CD4-positive, alpha-beta T cell treated with Interleukin-15 for 4 hours (primary cell): ENCODE measurements at places on chromosomes 6 and 20.

DNA sequence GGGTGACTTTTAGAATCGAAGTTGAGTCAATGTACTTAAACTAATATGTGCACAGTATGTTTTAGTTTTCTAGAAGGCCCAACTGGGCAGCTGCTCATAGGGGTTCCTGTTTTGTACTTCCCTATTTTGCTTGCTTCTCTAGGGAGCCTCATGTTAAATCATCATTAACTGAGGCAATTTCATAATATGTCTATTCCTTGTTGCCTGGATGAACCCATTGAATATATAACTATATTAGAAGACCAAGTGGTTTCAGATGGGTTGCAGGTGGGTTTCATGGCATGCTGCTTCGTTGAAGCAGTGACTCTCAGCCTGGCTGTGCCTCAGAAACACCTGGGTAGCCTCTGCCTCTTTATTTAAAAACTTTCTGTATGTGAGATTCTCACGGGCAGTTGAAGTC lies 22.2 kb downstream of the CARMIL1 start:
- no peak for DNase-seq

DNA sequence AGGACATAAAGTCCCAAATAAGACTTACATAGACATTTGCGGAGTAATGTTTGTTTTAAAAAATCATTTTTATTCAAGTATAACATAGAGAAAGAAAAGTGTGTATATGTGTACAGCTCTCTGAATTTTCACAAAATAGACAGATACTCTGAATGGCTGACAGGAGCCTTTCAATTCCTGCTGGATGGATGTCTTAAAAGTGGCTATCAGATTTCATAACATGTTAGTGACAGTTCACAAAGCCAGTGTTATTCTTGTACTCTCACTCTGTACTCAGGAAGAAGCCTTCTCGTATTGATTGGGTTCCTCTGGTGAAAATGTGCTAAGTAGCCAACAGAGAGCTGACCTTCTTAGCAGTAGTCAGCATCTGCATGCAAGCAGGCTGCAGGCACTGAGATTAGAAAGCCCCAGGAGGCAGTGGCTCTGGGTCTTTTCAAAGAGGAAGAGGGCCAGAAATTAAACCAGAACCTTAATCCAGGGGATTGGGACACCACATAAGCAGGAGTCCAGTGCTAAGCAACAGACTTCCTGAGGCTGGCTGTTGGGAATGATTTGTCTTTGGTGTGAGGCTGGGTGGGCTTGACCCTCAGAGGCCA lies 19.7 kb downstream of the SLC17A4 start:
- DNase-seq, result no peak

DNA sequence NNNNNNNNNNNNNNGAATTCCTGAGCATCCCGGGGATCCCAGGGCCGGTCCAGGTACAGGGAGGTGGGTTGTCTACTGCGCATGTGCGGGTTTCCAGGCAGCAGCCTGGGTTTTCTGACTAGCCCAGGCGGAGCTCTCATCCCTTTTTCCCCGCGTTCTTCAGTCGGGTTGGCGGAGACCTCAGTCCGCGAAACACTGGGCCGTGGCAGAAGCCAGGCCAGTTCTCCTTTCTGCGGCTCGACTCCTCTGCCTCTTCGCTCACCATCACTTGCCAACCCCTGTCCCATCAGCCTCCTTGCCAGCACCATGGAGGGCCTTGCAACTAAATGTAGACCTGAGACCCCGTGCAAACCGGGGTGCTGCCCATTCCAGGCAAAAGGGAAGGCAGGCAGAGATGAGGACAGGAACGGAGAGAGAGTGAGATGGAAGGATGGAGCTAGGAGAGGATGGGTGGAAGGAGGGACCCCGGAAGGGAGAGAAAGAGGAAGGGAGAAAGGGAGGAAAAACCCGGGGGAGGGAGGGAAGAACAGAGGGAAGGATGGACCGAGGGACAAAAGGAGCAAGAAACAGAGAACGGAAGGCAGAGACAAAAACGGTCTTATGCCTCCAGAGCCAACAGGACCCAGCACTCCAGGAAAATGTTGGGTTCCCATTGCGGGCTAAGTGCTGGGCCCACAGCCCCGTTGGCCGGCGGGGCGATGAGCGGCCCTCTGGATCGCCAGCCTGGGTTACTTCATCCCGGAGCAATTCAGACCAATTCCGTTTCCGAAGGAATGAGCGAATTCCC lies 445.4 kb upstream of the DEFB115 start:
- DNase-seq, result no peak

GRCh38 chr6:130843575-130844320 lies 16.5 kb downstream of the SMLR1 start:
- DNase-seq, result peak; percentile 63

GRCh38 chr20:51639206-51639832 lies 96.8 kb upstream of the NFATC2 start:
- DNase-seq, result peak; percentile 55

GRCh38 chr20:58693226-58694006 lies 816 bp downstream of the NPEPL1 start:
- DNase-seq, result no peak

- DNase-seq, result no peak
Measured at GRCh38 chr6:4613795-4614194, 162.4 kb upstream of the CDYL start.

DNA sequence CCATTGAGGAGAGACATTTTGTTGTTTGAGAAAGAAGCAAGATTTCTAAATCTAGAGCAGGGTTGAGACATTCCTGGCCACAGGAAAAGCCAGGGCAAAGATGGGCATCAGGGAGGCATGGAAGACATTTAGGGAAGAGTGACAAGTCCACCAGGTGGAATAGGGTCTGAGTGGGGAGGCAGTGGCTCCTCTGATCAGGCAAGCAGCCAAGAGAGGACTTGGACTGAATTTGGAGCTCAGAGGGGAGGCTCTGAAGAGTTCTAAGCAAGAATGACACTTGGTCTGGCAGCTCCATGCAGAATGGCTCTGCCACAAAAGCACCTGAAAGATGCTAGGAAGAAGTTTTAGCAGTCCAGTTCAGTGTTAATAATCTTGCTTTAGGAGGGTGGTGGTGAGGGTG lies 120.8 kb downstream of the FYN start:
- no peak for DNase-seq

DNA sequence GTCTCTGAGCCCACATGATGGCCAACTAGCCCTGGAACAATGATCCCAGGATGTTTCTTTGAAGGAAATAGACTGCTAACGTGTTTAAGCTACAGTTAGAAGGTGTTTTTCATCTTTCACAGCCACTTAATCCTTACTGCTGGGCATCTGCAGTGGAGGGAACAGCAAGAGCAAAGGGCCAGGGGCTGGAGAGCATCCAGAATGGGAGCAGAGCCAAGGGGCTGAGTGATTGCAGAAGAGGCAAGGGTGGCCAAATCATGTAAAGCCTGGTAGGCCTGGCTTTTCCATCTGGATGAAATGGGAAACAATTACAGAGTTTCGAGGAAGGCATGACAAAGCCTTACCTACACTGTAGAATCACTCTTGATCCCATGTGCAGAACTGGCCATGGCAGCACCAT lies 18.7 kb upstream of the LAMP5 start:
- no peak for DNase-seq

- DNase-seq, result no peak
Measured at GRCh38 chr6:122869437-122870024, 80.5 kb downstream of the SMPDL3A start.

- DNase-seq, result no peak
Measured at GRCh38 chr6:32883789-32884188, 29.8 kb downstream of the PSMB9 start.

DNA sequence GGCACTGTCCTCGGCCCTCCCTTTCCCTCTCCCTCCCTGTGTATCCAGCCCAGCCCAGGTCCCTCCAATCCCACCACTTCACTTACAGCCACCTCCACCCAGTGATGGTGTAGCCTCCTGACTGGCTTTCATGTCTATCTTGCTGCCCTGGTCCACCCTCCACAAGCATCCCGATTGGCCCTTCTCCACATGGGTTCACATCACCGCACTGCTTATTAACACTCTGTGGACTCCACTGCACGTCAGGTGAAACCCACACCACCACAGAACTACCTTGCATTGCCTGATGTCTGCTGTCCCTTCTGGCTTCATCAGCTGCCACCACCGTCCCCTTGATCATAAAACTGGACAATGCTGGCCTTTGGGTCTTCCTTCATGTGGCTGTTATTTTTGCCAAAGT lies 220.4 kb upstream of the ARID1B start:
- DNase-seq, result no peak

GRCh38 chr20:61837200-61837599 lies 228.5 kb downstream of the TAF4 start:
- DNase-seq, result no peak

GRCh38 chr20:57468523-57469417 lies 56.2 kb downstream of the CTCFL start:
- DNase-seq, result no peak

DNA sequence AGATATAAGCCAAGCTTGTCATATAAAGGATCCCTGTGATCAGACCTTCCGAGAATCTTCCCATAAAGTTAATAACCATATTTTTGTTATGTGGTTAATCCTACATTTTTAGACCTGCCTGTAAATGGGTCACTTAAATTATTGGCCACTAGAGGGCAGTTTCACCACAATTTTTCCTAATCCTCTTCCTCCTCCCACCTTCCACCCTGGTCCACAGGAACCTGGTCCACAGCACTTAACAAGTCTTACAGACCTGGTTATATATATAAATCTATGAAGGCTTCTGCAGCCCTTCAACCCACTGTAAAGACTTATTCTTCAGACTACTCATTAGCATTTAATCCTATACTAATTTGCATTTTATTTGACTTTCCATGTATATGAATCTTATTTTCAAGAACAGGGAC lies 28.3 kb downstream of the MRS2 start:
- peak; percentile 35 for DNase-seq

- no peak for DNase-seq
Measured at GRCh38 chr20:52799130-52799529, 173.0 kb upstream of the TSHZ2 start.

- DNase-seq, result no peak
Measured at GRCh38 chr6:17831135-17831534, 124.4 kb upstream of the NUP153 start.

- no peak for DNase-seq
Measured at GRCh38 chr6:147710890-147711289, 202.4 kb downstream of the SAMD5 start.

DNA sequence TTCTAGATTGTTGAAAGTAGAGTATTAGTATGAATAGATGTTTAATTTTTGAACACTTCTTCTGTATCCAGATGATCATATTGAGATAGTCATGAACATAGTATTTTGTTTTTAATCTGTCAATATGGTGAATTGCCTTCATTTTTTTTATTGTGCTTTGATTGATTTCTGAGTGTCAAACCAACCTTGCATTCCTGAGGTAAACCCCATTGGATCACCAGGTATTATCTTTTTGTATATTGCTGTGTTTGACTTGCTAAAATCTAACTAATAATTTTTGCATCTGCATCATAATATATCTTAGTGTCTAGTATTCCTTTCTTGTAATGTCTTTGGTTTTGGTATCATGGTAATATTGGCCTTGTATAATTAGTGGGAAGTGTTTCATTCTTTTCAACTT lies 25.5 kb downstream of the SERPINB1 start:
- no peak for DNase-seq

DNA sequence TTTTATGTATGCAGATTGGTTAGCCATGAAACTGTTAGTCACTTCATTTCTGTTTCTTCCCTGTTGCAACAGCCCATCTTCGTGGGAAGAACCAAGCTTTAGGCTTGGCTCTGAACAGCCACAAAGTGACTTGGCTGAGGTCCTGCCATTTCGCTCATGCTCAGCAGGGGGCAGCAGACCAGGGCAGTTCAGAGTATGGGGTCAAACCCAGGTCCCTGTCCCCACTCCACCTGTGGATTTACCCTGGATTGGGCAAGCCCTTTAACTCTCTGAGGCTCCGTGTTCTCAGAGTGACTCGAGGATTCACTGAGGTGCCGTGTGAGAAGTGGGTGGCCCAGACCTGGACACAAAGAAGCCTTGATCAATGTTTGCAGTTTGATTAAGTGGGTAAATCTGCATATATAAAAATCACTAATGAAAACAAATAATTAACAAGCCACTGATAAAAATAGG lies 19.8 kb upstream of the MAP1LC3A start:
- DNase-seq, result peak; percentile 59

- DNase-seq, result no peak
Measured at GRCh38 chr6:38460186-38460585, 179.5 kb downstream of the BTBD9 start.

- DNase-seq, result no peak
Measured at GRCh38 chr6:130896249-130896648, 69.0 kb downstream of the SMLR1 start.

DNA sequence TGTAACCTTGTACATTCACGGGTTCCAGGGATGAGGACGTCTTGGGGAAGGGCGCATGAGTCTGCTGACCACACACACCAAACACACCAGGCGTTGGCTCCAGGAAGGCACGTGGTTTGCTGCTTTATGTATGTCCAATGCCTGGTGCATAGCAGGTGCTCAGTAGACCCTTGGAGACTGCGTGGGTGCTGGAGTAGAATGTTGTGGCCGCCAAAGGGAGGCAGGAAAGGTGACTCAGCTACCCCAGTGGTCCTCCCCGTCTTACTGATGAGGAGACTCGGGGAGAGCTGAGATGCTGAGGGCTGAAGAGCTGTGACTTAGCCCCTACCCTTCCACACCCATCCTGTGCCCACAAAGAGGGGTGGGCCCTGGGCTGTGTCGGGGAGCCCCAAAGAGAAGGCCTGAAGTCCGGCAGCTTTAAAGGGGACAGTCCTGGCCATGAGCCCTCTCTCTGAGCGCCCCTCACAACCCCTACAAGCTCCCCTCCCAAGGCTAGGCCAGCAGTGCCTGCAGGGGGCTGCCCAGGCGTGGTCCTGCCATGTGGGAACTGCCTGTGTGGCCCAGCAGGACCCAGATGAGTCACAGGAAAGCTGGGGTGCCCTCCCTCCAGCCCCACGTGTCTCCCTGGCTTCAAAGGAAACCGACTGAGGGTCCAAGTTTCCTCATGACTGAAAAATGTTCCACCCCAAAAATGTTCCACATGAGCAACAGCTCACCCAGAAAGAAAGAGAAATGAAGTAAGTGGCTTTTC lies 28.0 kb upstream of the PTGIS start:
- peak; percentile 51 for DNase-seq

GRCh38 chr20:43384101-43384940 lies 73.4 kb upstream of the SRSF6 start:
- no peak for DNase-seq

GRCh38 chr6:35072051-35072697 lies 69.0 kb downstream of the TCP11 start:
- no peak for DNase-seq

DNA sequence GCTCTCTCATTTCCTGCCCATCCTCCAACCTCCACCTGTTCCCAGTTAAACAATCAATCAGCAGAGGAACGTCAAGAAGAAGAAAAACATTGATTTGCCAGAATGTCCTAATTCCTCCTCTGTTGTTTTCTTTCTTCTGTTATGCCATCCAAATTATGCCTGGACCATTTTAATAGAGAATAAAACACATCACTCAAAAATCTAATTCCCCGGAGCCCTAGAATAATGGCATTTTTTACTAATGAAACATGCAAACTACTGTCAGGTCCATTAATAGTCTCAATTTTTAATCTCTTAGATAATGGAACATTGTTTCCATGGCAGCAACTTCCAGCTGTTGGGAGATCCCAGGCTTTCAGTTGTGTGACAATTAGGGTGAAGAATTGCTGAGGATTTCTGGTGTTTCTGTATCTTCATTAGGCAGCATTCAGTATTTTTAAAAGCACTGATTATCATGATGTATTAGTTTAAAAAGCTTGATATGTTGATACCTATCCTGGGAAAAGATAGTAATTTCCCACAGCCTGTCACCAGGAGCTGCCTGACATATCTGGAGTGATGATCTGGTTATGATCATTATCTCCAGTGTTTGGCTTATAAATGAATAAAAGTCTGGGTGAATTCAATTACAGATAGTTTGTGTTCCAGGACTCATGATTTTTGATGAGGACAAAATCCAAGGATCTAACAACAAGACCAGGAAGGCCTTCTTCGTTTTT lies 209.8 kb downstream of the TPBG start:
- no peak for DNase-seq

- no peak for DNase-seq
Measured at GRCh38 chr6:15427331-15428070, 181.6 kb downstream of the JARID2 start.
